ENCODE measurements at places on chromosomes 13 and 19.

GRCh38 chr19:42508892-42509444 lies 19.3 kb downstream of the CEACAM1 start:
- no peak for DNase-seq

- DNase-seq = no peak
These were observed 7.2 kb downstream of the ABHD13 start for GRCh38 chr13:108225440-108225839.

- no peak for DNase-seq
These were observed 399.5 kb upstream of the MIR17HG start for GRCh38 chr13:90947976-90948375.

DNA sequence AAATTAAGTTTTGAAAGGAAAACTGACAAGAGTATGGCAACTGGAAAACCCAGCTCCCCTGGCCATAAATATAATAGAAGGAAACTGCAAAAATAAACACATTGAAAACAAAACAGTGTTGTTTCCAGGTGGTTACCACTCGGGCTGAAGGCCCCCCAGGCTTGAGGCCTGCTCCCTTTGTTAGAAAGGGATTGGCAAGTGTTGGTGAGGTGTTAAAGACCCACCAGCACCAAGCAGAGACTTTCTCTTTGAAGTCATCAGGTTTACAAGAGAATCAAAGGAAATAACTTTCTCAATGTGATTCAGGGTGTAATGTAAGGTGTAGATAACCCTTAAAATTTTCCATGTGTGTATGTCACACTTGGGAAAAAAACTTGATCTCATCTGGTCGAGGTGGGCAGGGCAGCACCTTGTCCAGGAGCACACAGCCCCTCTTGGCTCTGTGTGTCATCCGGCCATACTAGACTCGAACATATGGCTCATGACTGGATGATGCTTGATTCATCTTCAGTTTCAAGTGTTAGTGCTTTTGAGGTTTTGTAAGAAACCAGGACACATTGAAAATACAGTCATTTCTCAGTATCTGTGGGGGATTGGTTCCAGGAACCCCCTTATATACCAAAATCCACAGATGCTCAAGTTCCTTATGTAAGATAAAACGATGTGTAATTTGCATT lies 7.8 kb downstream of the ACTN4 start:
- DNase-seq = no peak

- no peak for DNase-seq
These were observed 54.7 kb downstream of the SLC7A1 start for GRCh38 chr13:29540799-29541198.

GRCh38 chr13:67156723-67157060 lies 73.4 kb downstream of the PCDH9 start:
- DNase-seq = no peak

DNA sequence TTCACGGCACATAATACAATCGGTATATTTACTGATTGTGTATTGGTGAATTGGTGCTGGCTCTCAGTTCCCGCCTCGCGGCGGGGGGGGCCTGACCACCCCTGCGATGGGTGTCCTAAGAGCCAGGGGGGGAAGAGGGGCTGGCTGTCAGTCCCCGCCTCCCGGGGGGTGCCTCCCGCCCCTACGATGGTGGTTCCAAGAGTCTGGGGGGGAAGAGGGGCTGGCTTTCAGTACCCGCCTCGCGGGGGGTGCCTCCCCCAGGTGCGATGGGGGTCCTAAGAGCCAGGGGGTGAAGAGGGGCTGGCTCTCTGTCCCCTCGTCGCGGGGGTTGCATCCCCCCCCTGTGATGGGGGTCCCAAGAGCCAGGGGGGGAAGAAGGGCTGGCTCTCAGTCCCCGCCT lies 2321.8 kb upstream of the PCDH20 start:
- DNase-seq = no peak

DNA sequence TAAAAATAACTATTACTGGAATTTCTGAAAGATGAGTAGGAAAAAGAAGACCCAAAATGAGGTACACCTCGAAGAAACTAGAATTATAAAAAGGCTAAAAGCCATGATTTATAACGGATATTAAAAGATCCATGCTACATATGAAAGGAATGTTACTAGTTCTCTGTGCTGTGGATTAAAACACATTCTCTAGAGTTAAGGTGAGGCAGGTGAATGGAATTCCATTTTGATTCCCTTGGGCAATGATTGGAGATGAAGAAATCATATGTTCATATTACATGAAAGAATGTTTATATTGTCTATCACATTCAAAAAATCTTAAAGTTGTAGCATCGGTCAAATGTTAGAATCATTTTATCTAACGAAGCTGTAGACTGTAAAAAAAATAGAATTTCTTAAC lies 783.7 kb downstream of the PCDH9 start:
- DNase-seq = no peak

DNA sequence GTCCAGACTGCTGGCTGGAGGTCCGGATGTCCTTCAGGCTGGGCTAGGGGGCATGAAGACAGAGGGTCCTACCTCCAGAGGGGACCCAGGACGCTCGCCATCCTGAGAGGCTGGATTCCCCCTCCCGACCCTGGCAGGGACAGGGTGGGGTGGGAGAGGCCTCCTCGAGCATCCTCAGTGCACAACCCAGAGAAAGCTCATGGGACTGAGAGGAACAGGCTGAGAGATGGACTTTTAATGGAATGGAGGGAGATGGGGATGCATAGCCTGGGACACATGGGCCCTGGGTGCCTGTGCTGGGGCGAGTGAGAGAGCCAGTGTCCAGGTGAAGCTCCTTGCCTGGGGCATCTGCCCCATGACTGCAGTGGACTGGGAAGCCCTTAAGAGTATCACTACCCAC lies 3.1 kb downstream of the ACTL9 start:
- no peak for DNase-seq

DNA sequence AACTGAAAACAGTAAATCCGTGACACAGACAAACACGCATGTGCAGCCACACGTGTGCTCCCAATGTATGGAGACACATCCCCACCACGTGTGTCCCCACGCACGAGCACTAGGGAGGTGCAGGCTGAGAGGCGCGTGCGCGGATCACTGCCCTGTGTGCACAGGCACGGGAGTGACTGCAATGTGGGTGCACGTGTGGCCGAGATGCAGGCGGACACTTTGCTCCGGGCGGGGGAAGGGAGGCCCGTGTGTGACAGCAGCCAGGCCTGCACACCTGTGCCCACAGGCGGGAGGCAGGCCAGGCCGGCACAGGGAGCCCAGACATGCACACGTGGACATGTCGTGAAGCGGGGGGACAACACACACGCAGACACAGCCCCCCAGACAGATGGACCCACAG lies 77.0 kb downstream of the PTPRS start:
- DNase-seq = no peak

- peak; percentile 35 for DNase-seq
These were observed at the start of gene PGPEP1 for GRCh38 chr19:18340190-18340989. Gene PGPEP1, plus strand, starts transcription at chr19:18340598. Its CDS starts 84 bp downstream, at chr19:18340682.

DNA sequence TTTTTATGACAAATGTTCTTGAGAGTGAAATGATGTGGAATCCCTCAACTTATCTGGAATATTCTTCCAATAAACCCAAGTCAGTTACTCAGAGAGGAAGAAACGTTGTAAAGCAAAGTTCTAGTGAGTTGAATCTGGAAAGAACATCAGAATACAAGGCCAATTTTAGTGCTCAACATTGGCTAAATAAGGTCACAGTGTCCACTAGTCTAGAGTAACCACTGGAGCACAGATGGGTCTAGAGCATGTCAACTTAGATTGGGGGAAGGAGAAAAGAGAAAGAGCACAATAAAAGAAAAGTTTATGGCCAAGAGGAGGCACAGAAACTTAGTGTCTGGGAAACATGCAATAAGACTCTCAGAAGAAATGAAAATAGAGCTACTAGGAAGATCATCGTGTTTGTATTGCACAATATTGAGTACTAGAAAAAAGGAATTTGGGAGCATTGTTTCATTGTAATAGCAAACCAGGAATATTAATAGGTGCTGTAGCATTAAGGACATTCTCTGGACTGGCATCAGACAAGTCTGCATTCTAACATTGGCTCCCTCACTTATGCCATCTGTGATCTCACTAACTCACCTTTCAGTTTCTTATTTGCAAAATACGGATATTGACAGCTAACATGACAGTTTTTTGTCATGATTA lies 1318.5 kb downstream of the PCDH9 start:
- DNase-seq = no peak

- no peak for DNase-seq
These were observed 135.2 kb downstream of the PTPRS start for GRCh38 chr19:5205381-5205780.

Measured in stimulated activated CD8-positive, alpha-beta memory T cell treated with anti-CD3 and anti-CD28 coated beads, Interleukin-7, amount 100 ng/mL, for 24 hours (primary cell).